Muscle of back (tissue), 13 donors: ENCODE measurements at places on chromosomes 1 and 21.

DNA sequence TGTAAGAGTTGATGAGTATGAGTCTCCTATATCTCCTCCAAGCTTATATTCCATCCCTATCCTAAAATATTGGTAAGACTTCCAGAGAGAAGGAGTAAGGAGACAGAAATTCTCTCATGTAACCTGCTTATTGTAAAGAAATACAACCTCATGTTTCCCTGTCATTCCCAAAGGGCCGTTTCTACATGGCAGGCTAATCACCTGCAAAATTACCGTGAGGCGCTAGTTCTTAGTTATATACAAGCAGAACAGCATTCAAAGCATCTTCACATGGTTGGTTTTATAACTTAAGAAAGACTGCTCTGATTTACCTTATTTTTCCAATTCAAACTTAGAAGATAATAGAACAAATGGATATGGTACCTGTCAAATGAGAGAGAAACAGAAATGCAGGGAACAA, 42.9 kb downstream of the DAB1 start:
- DNase-seq = no peak

- DNase-seq = no peak
These were observed 3.4 kb upstream of the KCNN3 start for GRCh38 chr1:154873321-154873950.

DNA sequence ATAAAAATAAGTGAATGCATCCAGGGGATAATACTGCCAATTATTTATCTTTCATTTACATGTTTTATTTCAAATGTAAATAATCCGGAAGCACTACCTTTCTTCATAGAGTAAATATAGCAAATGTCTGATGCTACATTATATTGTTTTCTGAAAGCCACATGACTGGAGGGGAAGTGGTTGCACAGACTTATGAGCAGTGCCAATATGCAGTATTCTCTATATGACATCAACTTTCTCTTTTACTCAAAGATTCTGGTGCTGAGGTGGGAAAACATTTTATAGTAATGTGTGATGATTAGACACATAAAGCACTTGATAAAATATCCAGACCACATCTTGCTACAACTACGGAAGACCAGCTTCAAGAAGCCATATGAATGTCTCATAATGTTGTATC, 314.7 kb downstream of the NEGR1 start:
- DNase-seq = no peak

DNA sequence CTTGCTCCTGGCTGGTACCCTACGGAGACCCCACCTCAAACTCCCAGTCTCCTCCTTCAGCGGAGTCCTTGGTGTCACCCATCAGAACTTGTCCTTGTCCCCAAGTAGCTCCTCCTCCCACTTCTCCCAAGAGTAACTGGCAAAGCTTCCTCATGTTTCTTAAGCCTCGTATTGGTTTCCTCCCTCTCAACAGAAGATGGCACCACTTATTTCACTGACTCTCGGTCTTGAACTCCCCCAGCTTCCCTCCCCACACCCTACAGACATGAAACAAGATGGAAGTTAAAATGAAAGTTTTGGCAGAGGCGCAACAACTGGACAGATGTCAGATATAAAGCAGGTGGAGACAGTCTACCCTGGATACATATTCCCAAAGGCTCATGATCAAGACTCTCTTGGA, 13.4 kb downstream of the RAB7B start:
- DNase-seq = no peak

GRCh38 chr1:110286564-110286963, 52.6 kb upstream of the RBM15 start:
- no peak for DNase-seq

DNA sequence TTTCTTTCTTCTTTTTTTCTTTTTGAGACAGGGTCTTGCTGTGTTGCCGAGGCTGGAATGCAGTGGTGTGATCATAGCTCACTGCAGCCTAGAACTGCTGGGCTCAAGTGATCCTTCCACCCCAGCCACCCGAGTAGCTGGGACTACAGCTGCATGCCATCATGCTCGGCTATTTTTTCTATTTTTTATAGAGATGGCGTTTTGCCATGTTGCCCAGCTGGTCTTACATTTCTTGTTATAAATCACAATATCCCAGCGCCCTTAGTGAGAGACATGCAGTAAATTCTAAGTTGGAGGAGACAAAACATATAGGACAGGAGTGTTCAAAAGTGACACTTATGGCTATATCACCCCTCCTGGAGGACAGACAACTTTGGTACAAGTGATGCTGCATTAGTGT, 31.3 kb upstream of the ACTN2 start:
- no peak for DNase-seq

DNA sequence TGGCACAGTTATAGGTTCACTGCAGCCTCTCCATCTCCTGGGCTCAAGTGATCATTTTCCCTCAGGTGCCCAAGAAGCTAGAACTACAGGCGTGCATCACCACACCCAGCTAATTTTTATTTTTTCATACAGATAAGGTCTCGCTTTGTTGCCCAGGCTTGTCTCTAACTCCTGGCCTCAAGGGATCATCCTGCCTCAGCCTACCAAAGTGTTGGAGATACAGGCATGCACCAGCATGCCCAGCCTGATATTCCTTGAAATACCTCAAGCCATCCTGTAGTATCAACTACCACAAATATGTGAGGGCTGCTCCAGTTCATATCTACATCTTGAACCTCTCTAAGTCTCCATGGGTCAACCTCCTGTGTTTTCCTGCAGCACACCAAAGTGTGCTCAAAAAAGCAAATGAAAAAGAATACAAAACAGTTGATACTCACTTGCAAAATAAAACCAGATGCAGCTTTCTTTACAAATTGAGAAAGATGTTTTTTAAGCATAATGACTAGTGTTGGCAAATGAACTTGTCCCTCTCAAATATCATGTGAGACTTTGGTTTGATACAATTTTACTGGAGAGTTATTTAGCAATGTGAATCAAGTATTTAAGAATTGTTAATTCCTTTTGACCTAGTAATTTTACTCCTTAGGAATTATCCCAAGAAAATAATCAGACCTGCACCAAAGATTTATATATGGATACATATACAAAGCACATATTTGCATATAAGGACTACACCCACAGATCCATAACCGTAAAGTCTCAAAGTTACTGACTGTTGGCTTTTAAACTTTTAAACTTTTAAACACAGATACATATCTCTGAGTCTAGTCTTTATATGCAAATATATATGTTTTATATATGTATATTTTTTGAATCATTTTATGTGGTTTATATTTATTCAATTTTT, 197.7 kb downstream of the NRIP1 start:
- DNase-seq = no peak

GRCh38 chr1:231091831-231092301, 51.8 kb upstream of the FAM89A start:
- no peak for DNase-seq

DNA sequence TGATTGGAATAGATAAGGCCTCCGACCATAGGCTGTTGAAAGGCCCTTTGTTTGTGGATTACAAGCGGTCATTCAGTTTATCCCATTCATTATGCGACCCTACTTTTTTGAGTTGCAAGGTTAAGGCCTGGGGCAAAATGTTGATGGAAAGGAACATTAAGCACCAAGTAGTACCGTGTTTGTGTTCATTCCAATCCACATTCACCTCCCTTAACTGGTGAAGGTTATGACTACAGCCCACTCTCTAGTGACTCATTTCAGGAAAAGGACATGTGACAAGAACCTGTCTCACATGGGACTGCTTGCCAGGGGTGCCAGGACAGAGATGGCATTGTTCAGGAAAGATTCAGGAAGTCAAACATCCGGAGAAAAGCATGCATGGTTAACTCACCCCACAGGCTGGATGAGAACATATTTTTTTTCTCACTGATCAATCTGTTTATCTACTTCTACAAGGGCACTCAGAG, 81.6 kb downstream of the CD58 start:
- DNase-seq = no peak

DNA sequence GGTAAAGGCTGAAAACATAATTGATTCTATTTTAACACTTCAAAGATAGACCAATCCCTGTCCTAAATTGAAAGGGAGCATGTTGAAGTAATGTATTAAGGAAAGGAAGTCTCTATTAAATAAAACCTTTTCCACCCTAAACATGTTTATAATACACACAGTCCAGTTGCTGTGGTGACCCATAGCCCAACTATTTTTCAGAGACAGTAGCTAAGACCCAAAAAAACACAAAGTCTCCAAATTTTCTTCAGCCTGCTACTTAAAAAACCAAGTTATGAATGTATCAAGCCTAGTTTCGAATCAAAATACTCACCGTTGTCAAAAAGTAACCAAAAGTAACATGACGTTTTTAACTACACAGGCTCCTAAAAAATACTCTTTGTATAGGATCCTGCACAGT, 1.6 kb downstream of the ELK4 start:
- peak; percentile 61 for DNase-seq

- no peak for DNase-seq
These were observed 32.8 kb upstream of the LHX4 start for GRCh38 chr1:180197231-180197630.

DNA sequence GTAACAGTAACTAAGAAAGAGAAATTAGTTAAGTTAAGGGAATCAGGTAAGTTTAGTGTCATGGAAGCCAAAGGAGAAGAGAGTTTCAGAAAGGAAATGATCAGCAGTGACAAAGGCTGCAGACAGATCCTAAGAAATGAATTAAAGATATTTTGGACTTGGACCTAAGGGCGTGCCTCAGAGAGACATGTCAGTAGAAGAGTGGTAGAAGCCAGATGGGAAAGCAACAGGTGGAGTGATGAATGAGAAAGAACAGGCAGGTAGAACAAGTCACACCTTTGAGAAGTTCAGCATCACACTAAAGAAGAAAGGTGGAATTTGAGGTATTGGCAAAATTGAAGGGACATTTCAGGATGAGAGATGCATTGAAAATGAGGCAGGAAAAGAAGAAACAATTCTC, 1.4 kb upstream of the C4BPA start:
- DNase-seq = no peak

GRCh38 chr1:19074361-19074901, 118.0 kb upstream of the IFFO2 start:
- no peak for DNase-seq

DNA sequence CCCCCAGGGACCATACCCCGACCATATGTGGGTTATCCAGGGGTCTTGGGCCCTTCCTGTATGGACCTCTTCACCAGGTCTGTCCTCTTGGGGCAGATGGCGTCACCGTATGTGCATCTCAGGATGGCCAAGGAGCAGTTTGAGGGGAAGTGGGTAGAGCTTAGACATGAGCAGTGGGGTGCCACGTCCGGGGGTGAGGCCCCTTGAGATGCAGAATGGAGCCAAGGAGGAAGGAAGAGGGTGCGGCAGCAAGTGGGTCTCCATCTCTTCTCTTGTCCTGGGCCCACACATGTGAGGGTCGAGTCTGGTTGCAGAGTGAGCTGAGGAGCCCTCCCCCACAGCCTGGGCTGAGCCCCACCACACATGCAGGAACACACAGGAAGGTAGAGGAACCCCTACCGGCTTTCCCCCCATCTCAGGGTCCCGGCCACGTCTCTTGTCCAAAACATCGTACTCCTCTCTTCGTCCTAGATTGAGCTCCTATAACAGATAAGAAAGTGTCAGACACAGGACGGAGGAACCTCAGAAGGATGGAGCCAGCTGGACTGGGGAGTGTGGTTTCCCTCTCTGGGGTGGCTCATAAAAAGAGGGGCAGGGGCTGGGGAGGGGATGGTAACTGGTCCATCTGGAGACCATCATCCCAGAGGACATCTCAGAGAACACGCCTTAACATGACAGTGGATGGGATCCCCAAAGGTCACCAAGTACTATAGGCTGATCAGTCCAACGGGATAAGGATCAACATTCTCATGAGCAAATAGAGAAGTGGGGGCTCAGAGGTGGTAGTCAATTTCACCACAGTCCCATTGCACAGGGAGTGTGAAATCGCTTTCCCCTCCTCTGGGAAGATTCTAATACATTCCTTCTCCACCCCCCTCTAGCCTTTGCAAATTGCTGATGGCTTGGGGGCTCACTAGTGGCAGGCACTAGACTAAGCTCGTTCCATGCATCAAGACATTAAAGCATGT, 79.9 kb downstream of the CD247 start:
- DNase-seq = no peak

- no peak for DNase-seq
These were observed 1.7 kb upstream of the RASAL2 start for GRCh38 chr1:178091986-178092745.

DNA sequence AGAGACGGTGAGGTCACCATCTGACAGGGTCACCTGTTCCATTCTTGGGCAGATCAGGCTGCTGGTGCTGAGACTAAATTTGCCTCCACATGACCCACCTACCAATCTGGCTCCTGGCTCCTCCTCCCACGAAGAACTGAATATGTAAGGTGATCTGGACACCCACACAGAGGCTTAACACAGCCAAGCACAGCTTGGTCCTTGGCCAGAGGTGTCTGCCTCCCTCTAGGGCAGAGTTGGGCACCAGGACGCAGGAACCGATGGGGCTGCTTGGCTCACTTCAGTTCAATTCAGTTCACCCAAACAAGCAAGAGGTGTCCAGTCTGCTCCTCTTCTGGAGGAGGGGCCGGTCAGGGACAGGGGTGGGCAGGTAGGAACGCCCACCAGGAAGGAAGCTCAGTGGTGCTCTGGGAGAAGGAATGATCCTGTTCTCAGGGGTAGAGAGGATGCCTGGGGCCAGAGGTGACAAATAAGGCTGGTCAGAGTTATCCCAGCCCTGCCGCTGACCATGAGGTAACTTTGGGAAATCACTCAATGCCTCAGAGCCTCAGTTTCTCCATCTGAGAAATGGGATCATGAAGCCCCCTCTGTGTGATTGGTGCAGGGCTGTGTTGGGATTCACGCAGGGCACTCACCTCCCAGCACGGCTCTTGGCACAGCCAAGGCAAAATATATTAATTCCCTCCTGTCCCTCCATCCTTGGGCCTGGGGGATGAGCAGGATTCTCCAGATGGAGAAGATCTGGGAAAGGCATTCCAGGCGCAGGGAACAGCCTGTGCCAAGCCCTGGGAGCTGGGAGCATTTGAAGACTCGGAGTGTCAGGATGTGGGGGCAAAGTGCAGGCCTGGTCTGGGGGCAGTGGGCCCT, 284.5 kb downstream of the PTPRU start:
- no peak for DNase-seq

- peak; percentile 53 for DNase-seq
These were observed 10.9 kb upstream of the IFI16 start for GRCh38 chr1:158998781-158999161.

GRCh38 chr1:230144758-230145504, 77.9 kb downstream of the GALNT2 start:
- DNase-seq = no peak

DNA sequence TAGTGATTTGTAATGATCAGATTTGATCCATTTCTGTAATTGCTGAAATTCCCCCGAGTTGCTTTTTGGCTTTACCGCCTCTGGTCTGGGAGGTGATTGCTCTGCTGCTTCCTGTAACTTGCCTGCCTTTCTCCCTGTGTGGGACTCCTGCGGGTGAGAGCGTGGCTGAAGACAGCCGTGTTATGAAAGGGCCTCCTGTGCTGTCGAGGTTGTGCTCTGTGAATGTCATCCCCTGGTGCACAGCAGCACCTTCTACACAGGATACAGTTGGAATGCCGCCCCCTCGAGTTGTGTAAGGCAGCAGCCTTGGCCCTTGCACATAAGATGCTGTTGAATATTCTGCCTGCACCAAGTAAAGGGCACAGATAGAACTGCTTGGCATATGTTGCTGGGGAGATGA, 5.9 kb downstream of the SOD1 start:
- no peak for DNase-seq
